ENCODE measurements at places on chromosomes 7 and 10.

GRCh38 chr7:131401194-131401593 lies 73.5 kb downstream of the MKLN1 start:
- no peak for DNase-seq

- DNase-seq: no peak
Observed at GRCh38 chr7:98360221-98361130, 40.4 kb downstream of the BAIAP2L1 start.

GRCh38 chr7:82294865-82295264 lies 148.7 kb downstream of the CACNA2D1 start:
- DNase-seq: no peak

DNA sequence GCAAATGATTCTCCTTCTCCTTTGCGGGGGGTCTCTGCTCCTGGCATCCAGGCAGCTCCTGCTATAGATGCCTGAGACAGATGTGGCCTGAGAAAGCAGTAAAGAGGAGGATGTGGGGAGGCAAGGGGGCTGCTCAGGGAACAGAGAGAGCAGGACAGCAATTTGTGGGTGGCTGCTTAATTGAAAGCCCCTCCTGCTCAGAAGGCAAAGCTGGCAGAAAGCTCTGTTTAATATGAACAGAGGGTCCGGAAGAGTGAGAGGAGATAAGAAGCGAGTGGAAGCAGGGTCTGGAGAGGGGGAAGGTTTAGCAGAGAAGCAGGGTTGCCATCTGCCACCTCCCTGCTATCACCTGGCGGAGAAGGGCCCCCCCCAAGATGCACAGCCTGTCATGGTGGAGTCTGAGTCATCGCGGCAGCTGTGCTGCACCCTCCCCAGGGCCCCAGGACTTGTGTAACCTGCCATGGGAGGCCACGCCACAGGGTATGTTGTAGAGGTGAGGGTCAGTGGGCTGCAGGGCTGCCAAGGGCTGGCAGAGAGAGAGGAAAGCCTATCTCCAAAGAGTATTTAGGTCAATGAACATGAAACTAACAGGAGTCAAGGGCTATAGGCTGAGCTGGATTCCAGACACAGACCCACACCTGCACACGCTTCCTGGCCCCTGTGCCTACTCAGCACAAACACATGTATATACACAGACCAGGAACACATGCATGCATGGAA lies 1109.8 kb upstream of the AUTS2 start:
- no peak for DNase-seq

DNA sequence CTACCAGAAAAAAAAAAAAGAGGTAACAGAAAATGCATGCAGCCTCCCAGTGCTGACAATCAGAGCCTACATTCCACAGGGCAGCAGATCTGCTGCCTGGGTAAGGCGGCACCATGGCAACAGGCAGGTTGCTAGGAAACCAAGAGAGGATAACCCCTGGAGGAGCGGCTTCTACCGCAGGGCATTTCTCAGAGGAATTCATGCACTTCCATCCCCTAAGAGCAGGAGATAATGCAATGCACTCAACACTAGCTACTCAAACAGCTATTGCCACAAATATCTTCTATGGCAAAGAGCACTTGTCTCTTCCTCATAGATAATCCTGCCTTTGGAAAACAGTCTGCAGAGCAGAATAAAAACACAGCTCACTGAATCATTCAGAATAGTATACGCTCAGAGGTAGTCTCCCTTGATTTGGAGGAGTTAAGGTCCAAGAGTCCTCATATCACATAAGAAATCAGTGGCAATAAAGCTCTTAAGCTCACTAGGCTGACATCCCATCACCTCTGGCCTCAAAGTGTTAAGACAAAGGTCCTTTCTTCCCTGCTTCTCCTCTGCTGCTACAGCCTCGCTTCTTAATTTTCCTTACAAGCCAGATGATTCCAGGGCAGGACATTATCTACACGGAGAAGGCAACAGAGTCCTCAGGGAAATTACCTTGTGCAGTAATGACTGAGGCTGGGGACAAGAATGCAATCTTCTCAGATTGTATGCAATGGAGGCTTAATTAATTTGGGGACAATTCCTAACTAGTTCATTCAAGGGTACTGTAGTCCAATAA lies 10.7 kb downstream of the PSAP start:
- DNase-seq: peak; percentile 85

DNA sequence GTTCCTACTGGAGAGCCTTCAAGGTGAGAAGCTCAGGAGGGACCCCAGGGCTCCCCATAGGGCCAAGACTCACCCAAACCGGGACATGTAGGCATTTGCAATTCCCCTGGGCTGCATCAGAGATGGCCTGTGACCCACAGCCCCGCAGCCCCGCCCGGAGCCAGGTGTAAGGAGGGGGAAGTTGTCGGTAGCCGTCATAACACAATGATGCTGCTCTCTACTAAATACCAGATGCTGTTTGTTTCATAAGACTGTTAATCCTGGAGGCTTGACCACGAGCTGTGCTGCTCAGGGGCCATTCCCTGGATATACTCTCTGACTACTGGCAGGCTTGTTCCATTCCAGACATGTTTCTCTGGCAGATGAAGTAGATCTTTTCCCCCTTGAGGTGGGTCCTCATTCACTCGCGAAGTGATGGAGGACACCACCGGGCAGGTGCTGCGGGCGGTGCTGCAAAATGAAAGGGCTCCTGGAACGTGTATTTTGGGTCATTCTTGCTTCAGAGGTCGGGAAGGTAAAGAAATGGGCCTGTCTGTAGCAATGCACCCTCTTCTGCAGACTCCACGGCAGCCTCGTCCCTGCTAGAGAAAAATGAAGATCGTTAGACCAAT lies 61.1 kb downstream of the MKI67 start:
- DNase-seq: peak; percentile 73

- DNase-seq: no peak
Observed at GRCh38 chr7:43211286-43211685, 98.8 kb downstream of the HECW1 start.

DNA sequence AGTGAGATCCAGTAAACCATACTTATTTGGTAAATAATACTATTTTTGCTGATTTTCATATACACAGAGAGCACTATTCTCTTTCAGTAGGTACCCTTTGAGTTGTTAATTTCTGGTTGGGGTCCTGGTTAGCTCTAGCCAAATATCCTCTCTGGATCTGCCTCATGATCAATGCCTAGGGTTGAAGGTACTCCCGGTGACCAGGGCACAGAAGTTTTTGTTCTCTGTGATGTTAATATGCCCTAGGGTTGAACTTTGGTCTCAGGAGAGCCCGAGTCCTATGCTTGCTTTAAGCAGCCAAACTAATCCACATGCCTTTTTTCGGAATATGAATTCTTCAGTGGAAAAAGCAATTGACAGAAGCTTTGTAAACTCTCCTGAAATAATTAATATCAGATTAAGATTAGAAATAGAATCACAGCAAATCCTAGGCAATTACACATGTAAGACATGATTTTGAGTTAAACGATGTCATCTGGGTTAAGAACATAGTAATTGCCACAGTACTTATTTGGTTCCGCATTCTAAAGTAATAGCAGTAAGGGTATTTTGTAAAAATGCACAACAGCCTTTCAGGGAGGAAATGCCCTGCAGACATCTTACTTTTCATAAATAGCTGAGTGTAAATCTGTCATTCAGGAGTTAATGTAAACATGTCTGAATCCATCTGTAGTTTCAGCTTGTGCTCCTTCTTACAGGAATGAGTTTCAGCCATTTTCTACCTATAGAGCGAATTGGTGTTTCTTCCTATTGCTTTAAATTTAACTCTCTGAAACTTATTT lies 10.1 kb downstream of the CHN2 start:
- no peak for DNase-seq

- DNase-seq: no peak
Observed at GRCh38 chr10:70328018-70328417, 44.2 kb upstream of the NPFFR1 start.

- DNase-seq: no peak
Observed at GRCh38 chr7:2985866-2986265, 57.8 kb downstream of the CARD11 start.

DNA sequence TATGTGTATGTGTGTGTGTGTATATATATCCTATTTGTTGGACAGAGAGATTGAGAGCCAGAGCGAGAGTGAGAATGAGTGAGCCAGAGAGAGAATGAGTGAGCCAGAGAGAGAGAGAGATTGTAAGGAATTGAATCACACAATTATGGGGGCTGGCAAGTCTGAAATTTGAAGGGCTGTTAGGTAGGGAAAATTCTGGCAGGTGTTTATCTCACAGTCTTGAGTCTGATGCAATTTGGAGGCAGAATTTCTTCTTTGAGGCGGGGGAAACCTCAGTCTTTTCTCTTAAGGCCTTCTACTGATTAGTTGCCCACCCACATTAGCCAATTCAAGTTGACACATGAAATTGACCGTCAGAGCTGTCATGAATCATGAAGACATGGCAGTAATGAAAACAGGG lies 41.0 kb upstream of the WASL start:
- DNase-seq: no peak

DNA sequence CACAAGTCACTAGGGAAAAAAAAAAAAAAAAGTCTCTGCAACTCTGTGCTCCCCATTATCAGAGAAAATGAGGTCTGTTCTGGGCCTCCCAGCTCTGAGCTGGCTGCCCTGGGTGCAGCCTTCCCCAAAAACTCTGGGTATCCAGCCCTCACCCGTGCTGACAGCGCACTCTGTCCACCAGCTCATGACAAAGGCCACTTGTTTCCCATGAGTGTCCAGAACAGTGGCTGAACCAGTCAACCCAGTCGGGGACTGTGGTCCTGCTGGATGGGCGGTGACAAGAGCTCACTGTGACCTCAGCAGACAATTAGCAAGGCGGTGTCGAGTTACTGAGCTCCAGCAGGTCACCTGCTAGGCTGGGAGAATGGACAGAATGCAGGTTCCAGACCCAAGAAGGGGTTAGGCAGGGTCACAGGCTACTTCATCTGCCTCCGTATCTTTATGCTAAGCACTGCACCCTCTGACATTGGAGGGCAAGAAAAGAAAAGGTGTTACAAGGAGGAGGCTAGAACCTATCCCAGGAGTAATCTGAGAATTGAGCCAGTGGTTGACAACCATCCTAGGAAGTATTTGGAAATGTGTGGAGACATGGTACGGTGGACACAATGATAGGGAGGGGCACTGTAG lies 37.2 kb downstream of the DLG5 start:
- no peak for DNase-seq

DNA sequence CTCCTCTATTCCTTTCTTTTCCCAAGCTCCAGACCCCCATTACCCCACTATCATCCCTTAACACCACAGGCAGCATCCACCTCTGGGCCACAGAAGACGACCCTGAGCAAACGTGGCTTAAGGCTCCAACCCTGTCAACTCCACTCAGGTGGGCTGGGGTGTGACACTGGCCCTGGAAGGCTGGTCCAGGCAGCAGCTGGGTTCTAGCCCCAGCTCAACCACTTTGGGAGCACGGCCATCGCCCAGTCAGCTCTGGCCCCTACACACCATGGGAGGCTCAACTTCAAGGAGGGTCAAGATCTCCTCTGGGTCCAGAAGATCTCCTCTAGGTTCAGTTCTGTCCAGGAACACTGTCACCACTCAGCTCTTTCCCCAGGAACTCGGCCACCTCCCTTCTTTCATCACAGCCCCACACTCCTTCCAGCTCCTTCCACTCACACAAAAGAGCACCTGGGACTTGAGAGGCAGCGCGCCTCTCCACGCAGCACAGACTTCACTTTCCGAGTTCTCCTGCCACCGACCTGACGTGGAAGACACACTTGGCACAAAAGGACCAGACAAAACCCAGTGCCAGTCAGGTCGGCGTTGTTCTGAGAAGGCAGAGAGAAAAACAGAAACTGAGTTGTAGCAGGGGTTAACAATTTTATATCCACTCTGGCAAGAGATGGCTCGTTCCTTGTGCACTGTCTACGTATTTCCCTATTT lies 84.1 kb downstream of the CTBP2 start:
- no peak for DNase-seq

- peak; percentile 68 for DNase-seq
Observed at GRCh38 chr10:123301077-123301857, 147.1 kb downstream of the BUB3 start.

DNA sequence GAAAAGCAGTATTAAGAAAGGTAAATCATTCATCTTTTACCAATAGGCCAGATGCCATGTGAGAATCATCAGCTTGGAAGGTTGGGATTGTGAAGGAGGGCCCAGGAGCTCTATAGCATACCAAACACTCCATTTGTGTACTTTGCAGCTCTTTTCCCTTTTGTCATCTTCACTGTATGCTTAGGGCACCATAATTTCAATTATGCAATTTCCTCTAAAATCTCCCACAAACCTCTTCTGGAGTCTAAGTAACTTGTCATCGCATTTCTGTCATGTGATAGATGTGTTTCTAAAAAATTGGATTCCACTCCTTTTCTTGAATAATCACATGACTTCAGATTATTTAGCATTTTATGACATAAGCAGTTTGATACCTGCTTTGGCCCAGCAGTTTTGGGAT lies 17.9 kb downstream of the RPP30 start:
- DNase-seq: no peak

DNA sequence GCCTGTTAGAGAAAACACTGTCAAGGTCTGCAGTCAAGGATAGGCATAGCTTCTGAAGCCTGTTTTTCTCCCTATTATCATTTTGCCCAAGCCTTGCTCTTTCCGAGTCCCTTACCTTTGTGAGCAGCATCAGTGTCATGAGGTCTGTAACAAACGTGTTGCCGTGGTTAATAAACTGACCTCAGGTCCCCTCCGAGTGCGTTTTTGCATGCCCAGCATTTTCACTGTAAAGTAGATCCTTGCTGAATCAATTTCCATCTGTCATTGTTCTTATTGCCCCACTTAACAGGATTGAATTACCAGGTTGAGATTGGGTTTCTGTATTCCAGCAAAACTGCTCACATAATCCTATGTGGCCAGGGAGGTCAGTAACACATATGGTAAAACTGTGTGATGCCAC lies 110.3 kb downstream of the ZNF248 start:
- no peak for DNase-seq

GRCh38 chr7:22814261-22815208 lies 8.1 kb downstream of the TOMM7 start:
- peak; percentile 72 for DNase-seq

DNA sequence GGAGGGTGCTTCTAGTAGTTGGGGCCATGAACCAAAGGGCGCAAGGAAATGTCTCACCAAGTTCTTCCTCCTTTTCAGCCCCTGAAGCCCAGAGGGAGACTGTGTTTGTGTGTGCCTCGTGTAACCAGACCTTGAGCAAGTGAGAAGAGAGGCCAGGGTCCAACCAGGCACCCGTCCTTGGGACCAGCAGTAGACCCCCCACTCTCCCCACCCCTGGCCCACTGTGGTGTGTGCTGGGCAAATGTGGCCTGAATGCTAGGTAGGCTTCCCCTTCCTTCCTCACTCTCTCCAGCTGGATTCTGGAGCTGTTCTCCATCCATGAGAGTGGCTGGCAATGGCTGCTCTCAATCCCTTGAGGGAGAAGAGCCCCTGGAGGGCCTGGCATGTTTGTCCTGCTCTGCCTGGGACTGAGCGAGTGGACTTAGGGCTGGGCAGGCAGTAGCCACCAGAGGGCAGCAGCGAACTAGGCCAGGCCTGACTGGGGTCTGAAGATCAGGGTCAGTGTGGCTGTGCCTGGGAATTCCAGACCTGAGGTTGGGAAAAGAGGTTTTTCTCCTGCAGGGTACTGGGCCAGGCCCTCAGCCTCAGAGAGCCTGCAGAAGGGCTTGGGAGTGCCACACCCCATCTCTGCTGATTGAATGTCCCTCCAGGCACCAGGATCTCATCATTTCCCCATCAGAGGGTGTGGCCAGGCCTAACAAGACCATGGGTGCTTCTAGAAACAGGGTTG lies 12.5 kb downstream of the SFRP5 start:
- peak; percentile 61 for DNase-seq

GRCh38 chr7:27779873-27780272 lies 39.9 kb downstream of the TAX1BP1 start:
- DNase-seq: no peak

- DNase-seq: peak; percentile 84
Observed at GRCh38 chr10:33306701-33307519, 27.6 kb downstream of the NRP1 start.
